Head of caudate nucleus (tissue), 42 donors: ENCODE measurements at places on chromosomes 16 and 17.

GRCh38 chr17:29148257-29148789, 31.9 kb downstream of the MYO18A start:
- no peak for DNase-seq

- no peak for DNase-seq
Observed at GRCh38 chr17:36461330-36462110, 25.0 kb upstream of the ZNHIT3 start.

GRCh38 chr17:11598274-11599221, at the start of gene DNAH9:
Gene DNAH9 (plus strand): TSS chr17:11598470. CDS start chr17:11598499, 29 bp downstream.
- DNase-seq: peak; percentile 91

- no peak for DNase-seq
Observed at GRCh38 chr16:82650804-82651203, 24.0 kb downstream of the CDH13 start.

DNA sequence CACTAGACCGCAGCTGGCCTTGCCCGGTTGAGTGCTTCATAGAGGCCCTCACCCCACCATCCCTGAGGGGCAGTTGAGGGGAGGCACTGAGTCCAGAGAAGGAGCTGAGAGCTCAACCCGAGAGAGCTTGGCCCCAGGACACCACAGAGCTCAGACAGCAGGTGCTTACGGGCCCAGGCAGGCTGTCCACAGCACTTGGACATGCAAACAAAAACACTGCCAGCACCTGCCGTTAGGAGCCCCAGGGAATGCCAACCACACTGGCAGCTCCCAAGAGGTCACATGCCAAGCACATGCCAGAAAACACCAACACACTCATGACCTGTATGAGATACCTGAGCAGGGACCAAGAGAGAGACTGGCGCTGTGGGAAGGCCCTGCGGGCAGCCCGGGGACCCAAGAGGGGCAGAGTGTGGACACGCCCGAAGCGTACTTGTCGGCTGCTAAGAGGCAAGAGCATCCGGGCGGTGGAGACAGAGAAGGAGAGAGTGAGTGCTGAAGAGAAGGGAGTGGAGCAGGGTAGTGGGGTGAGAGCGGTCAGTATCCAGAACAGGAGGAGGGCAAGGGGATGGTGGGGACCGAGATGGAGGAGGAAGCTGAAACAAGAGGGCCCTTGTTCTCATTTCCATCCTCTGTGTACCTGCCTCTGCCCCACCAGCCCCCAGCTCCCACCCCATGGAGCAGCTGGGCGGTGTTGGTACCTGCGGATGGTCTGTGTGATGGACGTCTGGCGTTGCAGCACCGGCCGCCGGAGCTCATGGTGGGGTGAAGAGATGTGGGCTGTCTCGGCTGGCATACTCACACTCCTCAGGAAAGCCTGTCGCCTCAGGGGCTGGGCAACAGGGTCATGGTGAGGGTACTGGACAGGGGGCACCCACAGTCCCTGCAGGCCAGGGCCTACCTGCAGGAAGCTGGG, 8.2 kb downstream of the RHBDF1 start:
- DNase-seq: no peak

- DNase-seq: no peak
Observed at GRCh38 chr16:83652943-83653342, 154.8 kb upstream of the HSBP1 start.
